ENCODE measurements at places on chromosomes 1 and 21. TPM values are rescaled to one million over a fixed set of nuclear protein-coding genes. Genes with fewer than 3 reads are reported as not detected.

- no peak for DNase-seq
These were observed 72.9 kb upstream of the RGS4 start for GRCh38 chr1:162996261-162996660.

The CLEC20A gene
- polyA plus RNA-seq, result not detected

- DNase-seq, result peak; percentile 78
These were observed 43.8 kb downstream of the SLC44A3 start for GRCh38 chr1:94863919-94864318.

The SLC44A3 gene
- 4.0 TPM for polyA plus RNA-seq

GRCh38 chr1:24507405-24507804 is 4.8 kb downstream of the RCAN3 start:
- no peak for DNase-seq

DNA sequence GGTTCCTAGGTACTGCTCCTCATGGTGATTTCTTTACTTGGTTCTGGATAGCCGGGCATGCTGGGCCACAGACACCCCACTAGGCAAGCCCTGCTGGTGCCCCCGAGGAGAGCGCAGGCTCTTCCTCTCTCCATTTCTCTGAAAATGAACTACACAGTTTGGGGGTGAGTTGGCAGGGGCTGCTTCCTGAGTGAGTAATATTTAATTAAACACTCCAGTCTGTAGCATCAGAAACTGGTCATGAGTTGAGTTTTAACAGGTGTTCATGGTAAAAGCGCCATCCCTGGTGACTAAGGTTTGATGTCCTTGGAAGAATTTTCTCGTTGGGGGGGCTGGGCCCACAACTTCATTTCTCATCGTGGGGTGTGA is 1.7 kb downstream of the SPSB1 start:
- peak; percentile 56 for DNase-seq
